Astrocyte of the cerebellum (primary cell): ENCODE measurements at places on chromosomes 11 and 22.

DNA sequence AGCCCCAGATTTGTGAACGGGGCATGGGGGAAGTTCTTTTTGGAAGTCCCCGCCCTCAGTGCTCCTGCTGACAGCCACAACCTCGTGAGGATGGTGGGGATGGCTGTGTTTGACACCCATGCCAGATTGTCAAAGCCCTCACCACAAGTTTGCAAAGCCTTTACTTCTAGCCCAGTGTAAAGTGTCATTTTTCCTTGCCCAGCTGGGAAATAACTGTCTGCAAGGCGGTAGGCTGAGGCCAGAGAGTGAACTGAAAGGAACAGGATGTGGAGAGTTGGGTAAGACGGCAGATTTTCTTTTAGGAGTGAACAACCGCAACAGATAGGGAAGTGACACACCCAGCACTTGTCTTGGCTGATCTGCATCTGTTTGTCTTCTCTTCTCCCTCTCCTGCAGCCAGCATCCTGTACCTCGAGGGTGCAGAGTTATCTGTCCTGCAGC lies 13.6 kb downstream of the IL17RA start:
- no peak for DNase-seq

DNA sequence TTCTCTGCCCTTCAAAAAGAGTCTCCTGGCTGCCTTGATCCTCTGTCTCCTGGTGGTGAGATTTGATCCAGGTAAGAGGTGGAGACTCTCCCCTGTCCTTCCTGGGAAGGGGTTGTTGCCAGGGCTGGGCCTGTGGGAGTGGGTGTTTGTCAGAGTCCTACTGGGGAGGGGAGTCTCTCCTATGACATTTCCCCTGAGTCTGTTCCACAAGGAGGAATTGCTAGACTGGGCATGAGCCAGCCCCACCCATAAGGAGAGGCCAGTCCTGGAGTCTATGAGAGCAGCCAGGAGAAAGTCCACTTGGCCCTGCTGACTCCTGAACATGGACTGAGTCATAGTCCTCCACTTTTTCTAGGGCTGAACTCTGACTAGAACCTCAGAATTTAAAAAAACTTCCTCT lies 7.4 kb downstream of the PEX26 start:
- no peak for DNase-seq

DNA sequence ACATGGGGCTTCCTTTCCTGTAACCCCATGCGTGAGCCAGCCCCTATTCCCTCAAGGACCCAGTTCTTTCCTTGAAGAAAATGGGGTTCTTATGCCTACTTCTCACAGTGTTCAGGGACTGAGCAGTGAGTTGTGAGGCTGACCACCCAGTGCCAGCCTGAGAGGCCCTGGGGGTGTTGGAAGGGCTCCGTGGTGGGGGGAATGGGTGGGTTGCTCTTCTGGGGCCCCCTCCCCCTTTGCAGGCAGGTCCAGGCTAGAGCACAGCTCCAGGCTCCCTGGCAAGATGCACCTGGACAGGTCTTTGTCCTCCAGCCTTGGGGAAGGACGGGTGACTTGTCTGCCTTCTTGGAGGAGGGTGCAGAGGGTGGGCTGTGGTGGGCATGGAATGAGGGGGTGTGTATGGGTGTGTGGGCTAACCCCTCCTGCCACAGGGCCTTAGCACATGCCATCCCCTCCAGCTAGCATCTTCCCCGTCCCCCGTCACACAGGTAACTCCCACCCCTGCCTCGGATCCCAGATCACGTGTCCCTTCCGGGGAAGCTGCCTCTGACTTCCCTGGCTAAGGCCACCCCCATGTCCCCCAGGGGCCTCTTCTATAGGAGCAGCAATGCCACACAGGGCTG lies 64.6 kb downstream of the MYEOV start:
- DNase-seq = no peak

GRCh38 chr11:43631732-43632131 lies 48.8 kb upstream of the HSD17B12 start:
- no peak for DNase-seq

GRCh38 chr11:9094420-9094819 lies 3.0 kb upstream of the SCUBE2 start:
- no peak for DNase-seq
